ENCODE measurements at places on chromosomes 7 and 10.

DNA sequence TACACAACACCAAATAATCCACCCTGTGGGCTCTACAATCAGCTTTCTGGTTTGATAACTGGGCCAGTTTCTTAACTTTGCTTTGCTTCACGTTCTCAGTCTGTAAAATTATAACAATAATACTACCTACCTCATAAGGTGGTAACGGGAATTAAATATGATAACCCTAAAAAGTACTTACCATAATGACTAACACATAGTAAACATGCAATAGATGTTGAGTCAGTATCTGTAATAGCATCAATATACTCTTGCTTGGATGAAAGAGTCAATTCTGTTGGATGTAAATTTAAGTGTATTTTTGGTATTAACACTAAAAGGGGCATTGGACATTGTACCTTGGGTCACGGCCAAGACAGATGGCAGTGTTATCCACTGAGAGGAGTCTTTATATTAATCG is 160.5 kb downstream of the FOXP2 start:
- no peak for DNase-seq

- DNase-seq, result no peak
Measured at GRCh38 chr7:141072548-141073172, 1.2 kb upstream of the TMEM178B start.

- DNase-seq, result no peak
Measured at GRCh38 chr10:14362104-14362503, 31.4 kb upstream of the FRMD4A start.

- DNase-seq, result peak; percentile 62
Measured at GRCh38 chr10:24642921-24643678, 80.6 kb downstream of the ARHGAP21 start.

DNA sequence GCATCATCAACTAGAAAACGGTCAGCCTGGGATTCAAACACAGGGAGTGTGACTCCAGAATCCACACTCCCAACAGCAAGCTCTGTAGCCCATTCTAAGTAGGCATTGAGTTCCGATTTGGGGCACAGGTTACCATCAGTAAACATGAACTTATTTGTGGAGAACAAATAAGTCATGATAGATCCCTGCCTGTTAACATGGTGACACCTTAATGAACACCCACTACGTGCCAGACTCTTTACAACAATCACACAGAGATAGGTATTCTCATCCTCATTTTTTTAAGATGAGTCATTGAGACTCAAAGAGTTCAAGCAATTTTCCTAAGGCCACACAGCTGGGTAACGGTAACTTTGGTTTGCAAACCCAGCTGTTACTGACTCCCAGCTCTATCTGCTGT is 91.5 kb downstream of the LYZL2 start:
- no peak for DNase-seq

- DNase-seq, result peak; percentile 66
Measured at GRCh38 chr10:110504111-110504735, 6.5 kb downstream of the DUSP5 start.

DNA sequence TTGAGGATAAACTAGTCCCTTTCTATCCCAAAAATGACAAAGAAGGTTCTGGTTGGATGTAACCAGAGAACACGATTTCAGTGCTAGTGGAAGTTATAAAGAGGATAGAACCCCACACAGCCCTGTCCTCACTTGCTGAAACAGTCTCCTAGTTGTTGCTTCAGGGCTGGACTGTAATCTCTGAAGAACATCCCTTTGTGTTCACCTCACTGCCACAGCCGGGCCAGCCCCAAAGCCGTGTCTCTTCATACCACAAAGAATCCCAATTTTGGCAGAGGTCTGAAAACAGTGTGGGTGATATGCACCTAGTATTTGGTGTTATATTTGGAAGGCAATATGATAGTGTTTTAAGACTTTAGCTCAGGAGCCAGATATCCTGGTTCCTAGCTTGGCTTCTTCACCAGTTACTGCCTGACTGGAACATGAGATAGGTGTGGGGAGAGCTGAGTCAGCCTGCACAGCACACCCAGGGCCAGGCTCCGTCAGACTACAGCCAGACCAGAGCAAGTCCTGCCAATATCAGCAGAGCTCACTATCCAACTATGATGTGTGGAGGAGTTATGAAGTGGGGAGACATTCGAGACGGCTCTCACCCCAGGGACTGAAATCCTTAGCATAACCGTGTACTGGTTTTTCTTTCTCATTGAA is 21.2 kb downstream of the CYP3A4 start:
- DNase-seq, result no peak

DNA sequence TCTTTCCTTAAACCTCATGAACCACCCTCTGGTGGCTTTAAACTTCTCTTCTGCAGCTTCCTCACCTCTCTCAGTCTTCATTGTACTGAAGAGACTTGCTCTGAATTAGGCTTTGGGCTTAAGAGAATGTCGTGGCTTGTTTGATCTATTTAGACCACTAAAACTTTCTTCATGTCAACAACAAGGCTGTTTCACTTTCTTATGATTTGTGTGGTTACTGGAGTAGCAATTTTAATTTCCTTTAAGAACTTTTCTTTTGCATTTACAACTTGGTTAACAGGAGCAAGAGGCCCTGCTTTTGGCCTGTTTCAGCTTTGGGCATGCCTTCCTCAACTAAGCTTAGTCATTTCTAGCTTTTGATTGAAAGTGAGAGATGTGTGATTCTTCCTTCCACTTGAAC is 38.1 kb upstream of the CDHR3 start:
- DNase-seq, result peak; percentile 33

DNA sequence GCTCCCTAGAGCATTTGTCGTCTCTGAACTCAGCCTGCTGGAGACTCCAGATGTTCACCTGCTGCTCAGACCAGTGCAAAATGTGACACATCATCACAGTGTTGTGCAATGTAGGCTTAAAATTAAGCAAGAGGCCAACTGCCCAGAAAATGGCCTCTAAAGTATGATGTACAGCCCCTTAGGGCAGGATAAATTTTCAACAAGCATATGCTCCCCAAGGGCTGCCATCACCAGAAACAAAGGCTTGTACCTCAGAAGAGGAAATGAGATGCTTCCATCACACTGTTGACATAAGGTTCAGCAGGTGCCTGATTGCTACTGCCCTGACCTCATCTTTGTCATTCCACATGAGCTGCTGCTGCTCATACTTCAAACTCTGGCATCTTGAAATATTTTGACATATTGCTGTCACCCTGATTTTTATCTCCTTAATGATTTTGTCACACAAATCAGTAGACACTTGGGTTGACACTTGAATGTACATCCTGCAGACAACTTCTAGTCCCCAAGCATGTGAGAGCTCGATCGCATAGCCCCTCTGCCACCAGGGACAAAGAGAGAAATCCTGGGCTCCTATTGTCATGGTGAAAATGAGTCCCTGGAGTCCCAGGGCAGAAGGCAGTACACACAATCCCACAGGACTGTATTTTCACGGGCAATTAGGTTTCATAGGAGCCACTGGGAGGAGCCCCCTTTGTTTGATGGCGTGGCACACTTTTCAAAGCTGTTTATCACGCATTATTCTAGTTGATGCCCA is 219.7 kb upstream of the STK17A start:
- no peak for DNase-seq

GRCh38 chr7:41439515-41439879 is 263.4 kb downstream of the INHBA start:
- DNase-seq, result no peak

- DNase-seq, result no peak
Measured at GRCh38 chr7:3246127-3246526, 54.9 kb upstream of the SDK1 start.

Measured in CD4-positive, alpha-beta T cell treated with Interleukin-6 at 100 ng/mL for 8 hours (primary cell).